ENCODE measurements at places on chromosomes 6 and 20.

- no peak for DNase-seq
Measured at GRCh38 chr6:6752129-6752528, 163.6 kb downstream of the LY86 start.

DNA sequence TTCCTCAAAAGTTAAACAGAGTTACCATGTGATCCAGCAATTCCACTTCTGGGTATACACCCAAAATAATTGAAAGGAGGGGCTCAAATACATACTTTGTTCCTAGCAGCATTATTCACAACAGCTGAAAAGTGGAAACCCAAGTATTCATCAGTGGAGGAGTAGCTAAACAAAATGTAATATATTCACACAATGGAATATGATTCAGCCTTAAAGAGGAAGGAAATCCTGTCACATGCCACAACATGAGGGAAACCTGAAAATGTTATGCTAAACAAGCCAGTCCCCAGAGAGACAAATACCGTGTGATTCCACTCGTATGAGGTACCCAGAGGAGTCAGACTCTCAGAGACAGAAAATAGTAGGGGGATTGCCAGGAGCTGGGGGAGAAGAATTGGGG is 44.5 kb downstream of the PXDC1 start:
- DNase-seq, result no peak

GRCh38 chr20:64100566-64100888 is 6.8 kb downstream of the NPBWR2 start:
- DNase-seq, result no peak

GRCh38 chr6:158684311-158684710 is 34.5 kb downstream of the SYTL3 start:
- DNase-seq, result no peak

GRCh38 chr6:14108571-14109410 is 8.8 kb upstream of the CD83 start:
- peak; percentile 85 for DNase-seq
